ENCODE measurements at places on chromosomes 4 and X.

GRCh38 chr4:613126-613525, 12.2 kb upstream of the PDE6B start:
- no peak for DNase-seq

DNA sequence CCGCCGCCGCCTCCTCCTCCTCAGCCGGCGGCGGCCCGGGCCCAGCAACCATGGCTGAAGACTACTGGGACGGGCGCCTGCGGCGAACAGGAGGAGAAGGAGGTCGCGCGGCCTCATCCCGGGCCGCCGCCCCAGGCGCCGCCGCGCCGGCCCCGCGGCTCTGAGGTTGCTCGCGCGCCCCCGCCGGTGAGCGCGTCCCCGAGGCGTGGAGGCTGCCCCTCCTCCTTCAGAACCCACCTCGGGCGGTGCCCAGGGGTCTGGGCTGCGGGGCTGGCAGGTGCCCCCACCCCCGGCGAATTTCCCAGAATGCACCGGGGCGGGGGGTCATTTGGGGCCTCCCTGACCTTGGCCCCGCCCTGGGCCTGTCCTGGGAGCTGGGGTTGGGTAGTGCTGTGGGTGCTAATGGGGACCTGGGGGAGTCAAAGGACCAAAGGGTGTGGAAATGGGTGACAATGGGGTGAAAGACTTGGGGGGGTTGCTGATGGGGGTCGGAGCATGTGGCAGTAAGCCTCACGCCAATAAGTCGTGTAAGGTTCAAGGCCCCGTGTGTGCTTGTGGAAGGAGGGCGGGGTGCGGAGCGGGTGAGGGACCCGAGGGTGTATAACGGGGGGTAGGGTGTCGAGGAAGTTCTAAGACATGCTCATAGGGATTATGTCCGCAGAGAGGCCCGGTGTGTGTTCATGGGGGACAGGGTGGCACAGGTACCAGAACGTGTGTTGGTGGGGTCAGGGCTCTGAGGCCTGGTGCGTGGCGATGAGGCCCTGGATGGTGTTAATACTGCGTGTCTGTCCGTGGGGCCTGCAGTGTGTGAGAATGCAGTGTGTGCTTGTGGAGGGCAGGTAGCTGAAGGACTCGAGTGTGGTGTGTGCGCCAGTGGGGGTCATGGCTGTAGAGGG, 687 bp downstream of the CDK16 start:
- no peak for DNase-seq

DNA sequence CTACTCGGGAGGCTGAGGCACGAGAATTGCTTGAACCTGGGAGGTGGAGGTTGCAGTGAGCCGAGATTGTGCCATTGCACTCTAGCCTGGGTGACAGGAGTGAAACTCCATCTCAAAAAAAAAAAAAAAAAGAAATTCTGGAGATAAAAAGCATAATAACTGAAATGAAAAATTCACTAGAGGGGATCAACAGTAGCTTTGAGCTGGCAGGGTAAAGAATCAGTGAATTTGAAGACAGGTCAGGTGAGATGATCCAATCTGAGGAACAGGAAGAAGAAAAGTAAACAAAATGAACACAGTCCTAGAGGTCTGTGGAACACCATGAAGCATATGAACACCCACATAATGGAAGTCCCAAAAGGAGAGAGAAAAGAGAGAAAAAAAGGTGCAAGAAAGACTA, 15.0 kb downstream of the TIMP1 start:
- no peak for DNase-seq

DNA sequence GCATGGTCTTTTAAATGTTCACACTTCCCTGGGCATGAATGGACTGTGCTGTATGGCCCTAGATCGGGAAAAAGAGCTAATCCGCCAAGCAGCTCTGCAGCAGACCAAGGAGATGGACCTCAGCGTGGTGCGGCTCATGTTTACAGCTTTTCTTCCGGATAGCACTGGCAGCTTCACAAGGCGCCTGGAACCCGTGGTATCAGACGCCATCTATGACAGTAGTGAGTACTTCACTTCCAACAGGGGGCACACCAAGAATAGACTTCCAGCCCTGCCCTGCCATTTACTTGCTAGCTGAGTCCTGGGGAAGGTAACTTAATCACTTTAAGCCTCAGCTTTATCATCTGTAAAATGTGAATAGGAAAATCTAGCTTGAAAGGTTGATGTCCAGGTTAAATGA, 77.7 kb downstream of the NFKB1 start:
- DNase-seq, result no peak

DNA sequence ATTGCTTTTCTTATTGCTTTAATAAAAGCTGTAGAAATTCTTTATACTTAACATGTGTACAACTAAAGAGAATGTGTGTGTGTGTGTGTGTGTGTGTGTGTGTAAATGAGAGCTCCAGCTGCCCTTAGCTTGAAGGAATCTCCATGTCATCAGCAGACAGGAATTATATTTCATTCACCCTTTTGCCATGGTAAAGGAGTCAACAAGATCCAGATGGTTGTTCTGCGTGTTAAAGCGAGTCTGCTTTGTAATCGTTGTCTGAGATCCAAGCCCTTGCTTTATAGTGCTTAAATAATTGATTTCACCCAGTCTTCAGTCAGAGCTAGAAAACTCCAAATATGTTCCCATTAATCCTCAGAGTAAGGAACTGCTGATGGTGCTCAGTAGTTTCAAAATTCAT, 285.5 kb downstream of the PDGFC start:
- DNase-seq, result no peak

DNA sequence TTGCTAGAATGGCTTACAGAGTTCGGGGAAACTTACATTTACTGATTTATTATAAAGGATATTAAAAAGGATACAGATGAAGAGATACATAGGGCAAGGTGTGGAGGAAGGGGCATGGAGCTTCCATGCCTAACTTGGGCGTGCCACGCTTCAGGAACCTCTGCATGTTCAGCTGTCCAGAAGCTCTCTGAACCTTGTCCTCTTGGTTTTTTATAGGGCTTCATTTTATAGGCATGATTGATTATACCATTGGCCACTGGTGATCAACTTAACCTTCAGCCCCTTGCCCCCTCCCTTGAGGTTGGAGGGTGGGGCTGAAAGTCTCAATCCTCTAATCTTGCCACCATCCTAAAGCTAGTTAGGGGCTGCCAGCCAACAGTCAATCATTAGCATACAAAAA, 10.7 kb downstream of the SMAD1 start:
- DNase-seq, result no peak

- DNase-seq, result peak; percentile 80
Observed at GRCh38 chr4:38664706-38665401, 855 bp downstream of the KLF3 start.

DNA sequence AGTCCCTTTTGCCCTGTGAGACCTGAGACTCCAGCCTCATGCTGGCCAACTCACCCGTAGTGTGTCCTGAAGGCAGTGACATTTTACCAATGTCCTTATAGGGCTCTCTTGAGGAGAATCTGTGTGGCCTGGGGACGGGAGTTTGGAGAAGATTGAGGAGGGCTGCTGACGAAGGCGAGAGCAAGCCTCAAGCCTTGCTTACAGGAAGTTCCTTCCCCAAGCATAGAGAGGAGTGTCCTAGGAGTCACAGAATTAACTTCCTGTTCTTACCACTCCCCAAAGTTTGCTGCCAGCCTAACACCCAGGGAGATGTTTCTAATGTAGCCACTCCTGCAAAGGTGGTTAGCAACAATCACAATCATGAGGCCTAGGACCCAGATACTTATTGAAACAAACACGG, at the start of gene NXF3:
NXF3 (minus strand) TSS at position 202 of the 400 bp plus-strand sequence; CDS start at position 82, 120 bp downstream.
- no peak for DNase-seq

DNA sequence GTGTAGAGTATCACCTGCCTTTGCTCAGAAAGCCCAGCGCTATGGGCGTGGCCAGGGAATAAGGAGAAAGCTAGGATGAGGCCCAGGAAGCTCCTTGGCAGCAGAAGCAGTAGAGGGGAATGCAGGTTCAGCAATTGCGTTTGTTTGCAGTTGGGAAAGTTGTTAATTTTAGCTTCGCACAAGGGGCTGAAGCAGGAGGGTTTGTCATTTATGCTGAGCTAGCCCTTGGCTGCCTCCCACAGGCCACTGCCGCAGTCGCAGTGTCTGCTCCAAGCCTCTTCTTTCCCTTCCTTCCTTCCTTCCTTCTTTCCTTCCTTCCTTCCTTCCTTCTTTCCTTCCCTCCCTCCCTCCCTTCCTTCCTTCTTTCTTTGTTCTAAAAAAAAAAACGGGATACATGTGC, 21.5 kb downstream of the FRMPD3 start:
- no peak for DNase-seq

DNA sequence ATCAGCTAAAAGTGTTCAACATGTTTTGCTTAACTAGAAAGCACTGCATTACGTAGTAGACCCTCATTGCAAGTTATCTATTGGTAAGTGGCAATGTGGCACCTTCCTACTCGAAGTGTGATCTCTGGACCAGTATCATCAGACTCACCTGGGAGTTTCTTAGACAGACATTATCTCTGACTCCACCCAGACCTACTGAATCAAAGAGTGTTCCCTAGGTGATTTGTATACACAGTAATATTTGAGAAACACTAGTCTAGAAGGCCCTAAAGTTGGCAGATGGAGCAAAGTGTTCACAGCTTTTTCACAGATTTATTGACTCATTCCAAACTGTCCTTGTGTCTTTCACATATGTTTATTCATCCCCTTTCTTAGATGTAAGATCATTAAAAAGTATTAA, 35.7 kb downstream of the SHROOM4 start:
- DNase-seq, result no peak

DNA sequence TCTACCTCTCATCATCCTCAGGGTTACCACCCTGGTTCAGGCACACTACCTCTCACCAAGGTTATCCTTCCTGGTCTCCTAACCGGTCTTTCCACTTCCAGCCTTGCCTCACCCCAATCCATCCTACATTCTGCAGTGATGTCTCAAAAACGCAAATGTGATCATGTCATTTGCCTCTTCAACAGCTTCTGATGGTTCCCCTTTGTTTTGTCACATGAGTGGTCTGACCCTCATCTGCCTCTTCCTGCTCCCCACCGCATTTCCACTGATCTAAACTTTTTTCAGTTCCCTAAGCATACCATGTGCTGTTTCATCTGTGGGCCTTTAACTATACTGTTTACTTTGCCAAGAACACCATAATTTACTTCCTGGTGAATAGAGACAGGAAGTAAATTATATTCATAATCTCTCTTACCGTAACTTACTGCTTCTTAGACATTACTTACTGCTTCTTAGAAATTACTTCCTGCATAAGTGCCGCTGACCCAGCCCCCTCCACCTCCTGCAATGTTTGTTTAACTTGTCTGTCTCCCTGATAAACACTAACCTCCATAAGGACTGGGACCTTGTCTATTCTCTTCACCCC, 27.1 kb upstream of the NSUN7 start:
- no peak for DNase-seq

GRCh38 chr4:107757864-107758476, 37.9 kb upstream of the PAPSS1 start:
- peak; percentile 74 for DNase-seq

- no peak for DNase-seq
Observed at GRCh38 chrX:118423558-118423957, 72.1 kb upstream of the DOCK11 start.

GRCh38 chr4:58553031-58553430, 1442.8 kb upstream of the IGFBP7 start:
- no peak for DNase-seq

DNA sequence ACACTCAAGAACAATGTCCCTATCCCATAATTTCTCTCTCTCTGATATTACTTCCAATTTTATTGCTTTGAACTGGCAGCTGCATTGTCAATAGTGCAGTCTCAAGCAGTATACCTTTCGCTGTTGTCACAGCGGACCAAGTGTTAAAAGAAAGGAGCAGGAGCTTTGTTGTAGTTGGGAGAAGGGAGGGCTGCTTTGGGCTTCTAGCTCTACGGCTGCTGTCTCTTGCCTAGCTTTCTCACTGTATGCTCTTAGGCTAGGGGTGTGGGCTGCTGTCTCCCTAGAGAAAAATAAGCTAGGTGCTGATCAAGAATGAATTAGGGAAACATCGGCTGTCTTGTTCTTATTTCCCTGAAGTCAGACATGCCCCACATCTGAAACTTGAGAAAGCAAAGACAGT, 52.5 kb downstream of the TRPC5OS start:
- no peak for DNase-seq

GRCh38 chr4:127586922-127587571, 45.7 kb upstream of the INTU start:
- peak; percentile 52 for DNase-seq

DNA sequence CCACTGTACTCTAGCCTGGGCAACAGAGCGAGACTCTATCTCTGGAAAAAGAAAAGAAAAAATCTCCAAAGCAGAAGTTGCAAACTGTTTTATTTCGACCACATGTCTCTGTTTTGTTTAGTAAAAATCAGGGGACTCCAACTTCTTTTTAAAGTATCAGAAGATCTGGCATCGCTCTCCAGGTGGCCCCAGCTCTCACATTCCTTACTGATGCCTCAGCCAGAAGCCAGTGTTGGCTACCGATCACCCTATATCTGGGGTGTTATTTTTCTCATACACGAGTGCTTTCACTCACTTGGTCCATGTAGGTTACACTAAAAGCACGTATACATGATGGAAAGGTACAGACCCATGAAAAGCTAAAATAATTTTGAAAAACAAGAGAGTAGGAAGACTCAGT, 8.3 kb downstream of the MPP1 start:
- no peak for DNase-seq

DNA sequence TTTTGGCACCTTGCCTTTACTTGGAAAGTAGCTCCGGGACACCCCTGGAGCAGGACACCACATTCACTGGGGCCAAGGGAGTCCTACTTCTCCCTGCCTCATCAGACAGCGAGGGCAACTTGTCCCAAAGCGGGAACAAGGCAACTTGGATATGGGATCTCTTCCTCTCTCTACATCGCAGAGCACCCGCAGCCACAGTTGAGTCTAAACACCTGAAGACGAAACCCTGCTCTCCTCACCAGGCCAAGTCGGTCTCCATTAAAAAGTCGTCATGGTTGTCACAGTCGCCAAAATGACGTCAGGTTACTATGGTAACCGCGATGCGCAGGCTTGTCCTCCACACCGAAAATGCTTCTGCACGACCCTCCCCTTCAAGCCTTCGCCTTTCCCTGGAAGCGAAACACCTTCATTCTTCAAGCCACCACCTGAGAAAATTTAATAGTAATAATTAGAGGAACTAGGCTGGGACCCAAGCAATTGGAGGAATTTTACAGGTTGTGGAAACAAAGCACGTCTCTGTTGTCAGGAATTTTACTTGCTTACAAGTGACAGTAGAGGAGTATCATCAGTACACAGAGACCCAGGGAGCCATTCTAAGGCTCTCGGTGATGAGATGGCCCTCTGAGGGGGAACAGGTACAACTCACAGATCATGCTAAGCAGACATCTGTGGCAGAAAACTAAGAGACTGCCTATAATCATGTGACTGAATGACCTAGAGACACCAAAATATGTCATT, 30.5 kb upstream of the TCEAL4 start:
- no peak for DNase-seq

DNA sequence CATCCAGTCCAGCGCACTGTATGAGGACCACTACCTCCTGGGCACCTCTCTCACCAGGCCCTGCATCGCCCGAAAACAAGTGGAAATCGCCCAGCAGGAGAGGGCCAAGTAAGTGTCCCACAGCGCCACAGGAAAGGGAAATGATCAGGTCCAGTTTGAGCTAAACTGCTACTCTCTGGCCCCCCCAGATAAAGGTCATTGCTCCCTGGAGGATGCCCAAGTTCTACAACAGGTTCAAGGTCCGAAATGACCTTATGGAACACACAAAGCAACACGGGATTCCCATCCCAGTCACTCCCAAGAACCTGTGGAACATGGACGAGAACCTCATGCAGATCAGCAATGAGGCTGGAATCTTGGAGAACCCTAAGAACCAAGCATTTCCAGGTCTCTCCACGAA, 104.1 kb downstream of the PLS3 start:
- no peak for DNase-seq

- no peak for DNase-seq
Observed at GRCh38 chr4:155667568-155668511, 1.2 kb downstream of the GUCY1A1 start.
